ENCODE measurements at places on chromosomes 11 and 22.

- DNase-seq: no peak
These were observed 4.7 kb downstream of the UNC93B1 start for GRCh38 chr11:67999201-67999629.

GRCh38 chr22:38110863-38111852 is 674 bp upstream of the BAIAP2L2 start:
- DNase-seq: no peak

- DNase-seq: peak; percentile 63
These were observed 22.9 kb upstream of the ARHGAP8 start for GRCh38 chr22:44729391-44730021.

DNA sequence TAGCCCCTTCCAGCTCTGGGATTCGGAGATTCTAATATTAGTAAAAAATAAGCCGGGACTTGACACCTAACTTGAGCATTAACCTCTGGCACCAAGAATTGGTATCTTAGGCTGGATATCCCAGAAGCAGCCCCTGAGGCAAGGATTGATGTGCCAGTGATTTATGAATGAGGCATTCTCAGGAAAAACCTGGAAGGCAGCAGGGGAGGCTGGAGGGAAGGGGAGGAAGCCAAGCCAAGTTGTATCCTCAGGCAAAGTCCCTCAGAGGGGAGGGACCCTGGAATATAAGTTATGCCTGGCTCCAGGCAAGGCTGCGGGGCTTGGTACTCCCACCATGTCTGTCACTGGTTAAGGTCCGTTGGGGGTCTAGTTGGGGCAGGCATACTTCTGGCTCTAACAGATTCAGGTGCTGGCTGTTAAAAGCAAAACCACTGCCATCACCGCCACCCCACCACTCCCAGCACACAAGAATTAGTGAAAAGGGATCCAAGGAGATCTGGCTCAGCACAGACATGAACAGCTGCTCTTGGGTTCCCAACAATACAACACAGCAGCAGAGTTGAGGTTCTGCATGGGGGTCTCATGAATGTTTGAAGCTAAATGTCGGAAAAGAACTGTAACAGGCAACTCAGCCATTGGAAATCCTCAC is 29.8 kb downstream of the LMO2 start:
- DNase-seq: no peak

DNA sequence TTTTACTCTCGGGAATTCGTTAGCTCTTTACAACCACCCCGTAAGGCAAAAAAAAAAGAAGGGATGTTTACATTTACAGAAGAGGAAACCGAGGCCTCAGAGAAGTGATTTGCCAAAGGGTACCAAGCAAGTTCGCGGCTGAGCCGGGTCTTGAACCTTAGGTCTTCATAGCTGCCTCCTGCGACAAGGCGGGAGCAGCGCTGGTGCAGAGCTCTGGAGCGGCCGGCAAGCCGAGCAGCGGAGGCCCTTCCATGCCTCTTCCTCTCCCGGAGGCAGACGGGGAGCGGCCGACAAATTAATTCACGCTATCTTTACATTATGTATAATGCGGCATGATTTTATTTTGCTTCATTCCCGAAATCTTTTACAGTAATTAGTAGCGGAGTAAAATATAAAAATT is 536.3 kb downstream of the INSC start:
- DNase-seq: no peak

DNA sequence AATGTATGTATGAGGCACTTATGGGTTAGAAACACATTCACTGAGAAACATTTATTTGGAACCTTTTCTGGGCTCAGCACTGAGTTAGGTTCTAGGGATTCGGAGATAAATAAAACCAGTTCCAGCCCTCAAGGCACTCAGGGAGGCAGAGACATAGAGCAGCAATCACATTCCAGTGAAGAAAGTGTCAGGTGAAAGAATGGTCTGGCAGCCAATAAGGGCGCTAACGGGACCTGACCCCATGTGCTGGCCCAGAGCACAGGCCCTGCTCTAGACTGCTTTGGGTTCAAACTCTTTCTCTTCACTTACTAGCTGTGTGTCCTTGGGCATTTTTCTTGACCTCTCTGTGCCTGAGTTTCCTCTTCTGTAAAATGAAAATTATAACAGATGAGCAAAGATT is 146.0 kb upstream of the SYT13 start:
- no peak for DNase-seq

GRCh38 chr11:118911113-118911879 is 14.4 kb downstream of the BCL9L start:
- DNase-seq: no peak

DNA sequence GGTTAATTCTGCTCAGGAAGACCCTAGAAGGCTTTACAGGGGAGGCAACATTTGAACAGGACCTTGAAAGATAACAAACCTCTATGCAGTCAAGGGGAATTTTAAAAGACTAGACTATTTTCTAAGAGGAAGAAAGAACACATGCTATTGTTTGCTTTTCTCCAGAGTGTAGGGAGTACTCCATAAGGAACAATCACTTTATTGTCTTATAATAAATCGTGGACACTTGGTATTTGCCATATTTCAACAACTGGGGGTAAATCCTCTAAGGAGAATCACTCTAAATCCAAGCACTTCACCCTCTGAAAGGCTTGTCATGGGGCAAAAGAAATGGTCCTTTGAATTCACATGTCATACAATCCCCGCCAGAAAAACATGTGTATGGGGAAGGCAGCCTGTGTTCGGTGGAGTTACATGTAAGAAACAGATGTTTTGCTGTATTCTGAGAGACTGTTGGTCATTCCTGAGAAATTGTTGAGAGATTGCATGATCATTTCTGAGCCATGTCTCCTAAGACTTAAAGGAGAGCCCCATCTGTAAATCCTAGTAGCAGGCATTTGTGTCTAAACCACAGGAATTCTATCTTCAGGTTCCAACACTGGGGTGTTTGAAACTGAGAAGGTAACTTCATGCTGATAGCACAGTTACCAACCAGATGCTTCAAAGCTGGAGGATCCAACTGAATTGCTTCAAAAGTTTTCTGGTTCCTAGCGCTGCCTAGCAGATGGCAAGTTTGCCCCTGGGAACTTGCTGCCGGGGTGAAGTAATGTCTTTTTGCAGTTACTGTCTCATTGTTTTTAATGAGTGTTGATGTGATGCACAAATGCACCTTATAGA is 66.8 kb downstream of the FZD4 start:
- no peak for DNase-seq

GRCh38 chr22:48707763-48708557 is 1119.7 kb downstream of the BRD1 start:
- DNase-seq: no peak

DNA sequence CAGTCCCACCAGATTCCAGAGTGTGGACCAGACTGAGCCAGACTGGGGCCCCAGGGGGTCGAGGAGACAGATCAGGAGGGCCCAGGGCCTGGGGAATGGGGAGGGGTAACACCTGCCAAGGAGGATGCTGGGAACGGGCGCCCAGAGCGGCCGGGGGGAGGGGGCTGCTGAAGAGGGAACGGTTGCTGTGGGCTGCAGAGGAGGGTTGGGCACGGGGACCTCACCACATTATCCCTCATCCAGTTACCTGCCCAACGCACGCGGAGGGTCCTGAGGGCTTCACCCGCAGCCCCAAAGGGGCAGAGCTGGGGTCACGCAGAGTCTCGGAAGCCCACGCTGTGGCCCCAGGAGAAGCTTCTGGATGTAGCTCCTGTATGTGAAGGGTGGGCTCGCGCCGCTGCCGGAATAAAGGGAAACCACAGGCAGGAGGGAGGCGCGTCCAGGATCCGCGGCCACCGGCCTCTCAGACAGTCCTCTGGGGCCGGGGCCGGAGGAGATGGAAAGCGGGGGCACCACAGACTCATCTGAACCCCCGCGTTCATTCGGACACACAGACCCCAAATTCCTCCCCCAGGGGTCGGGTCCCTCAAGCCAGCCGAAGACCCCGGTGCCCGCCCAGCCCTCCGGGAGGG is 866 bp upstream of the SELENOO start:
- no peak for DNase-seq

DNA sequence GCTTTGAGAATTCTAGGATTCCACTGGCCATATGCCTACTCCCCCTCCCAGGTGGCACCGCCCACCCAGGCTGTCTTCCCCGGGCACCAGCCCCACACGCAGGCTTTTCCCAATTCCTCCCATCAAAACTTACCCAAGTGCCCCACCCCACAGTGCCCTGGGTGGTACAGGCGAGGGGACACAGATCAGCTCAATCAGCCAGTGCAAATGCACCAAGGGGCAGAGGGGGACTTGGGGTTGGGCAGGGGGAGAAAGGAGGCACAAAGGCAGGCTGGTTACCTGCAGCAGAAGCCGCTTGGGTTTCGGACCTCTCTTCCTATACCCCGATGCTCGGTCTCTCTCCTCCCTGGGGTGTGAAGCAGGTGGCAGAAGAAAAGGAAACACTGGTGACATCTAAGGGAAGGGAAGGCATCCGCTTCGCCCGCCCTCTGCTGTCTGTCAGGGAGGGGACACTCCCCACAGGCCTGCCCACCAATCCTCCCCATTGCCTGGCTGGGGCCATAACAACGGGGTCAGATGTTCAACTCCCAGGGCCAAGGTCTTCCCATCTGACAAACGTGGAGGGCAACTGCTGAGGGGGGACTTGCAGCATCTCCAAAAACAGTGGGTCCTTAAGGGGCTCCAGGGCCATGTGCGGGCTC is 14.0 kb downstream of the CBX7 start:
- DNase-seq: no peak

- DNase-seq: no peak
These were observed 560.8 kb downstream of the BRD1 start for GRCh38 chr22:49266561-49267519.

GRCh38 chr11:72568861-72569260 is 105.4 kb downstream of the PDE2A start:
- no peak for DNase-seq

All from dermis microvascular lymphatic vessel endothelial cell (primary cell).